ENCODE measurements at places on chromosomes 11 and 22.

- DNase-seq: no peak
These were observed 15.5 kb upstream of the TMPRSS5 start for GRCh38 chr11:113721462-113722066.

GRCh38 chr11:78909386-78909785 is 334.7 kb upstream of the NARS2 start:
- no peak for DNase-seq

GRCh38 chr11:47516155-47516554 is 36.8 kb downstream of the CELF1 start:
- DNase-seq: no peak

GRCh38 chr22:37762389-37762836 is 45.3 kb upstream of the GCAT start:
- DNase-seq: no peak

- no peak for DNase-seq
These were observed 41.4 kb upstream of the ST14 start for GRCh38 chr11:130118165-130118564.

GRCh38 chr11:210803-211180 is 3.3 kb downstream of the RIC8A start:
- DNase-seq: no peak

- no peak for DNase-seq
These were observed 26.3 kb downstream of the PRCP start for GRCh38 chr11:82873919-82874333.

GRCh38 chr11:65954771-65955170 is 6.8 kb upstream of the SART1 start:
- no peak for DNase-seq

DNA sequence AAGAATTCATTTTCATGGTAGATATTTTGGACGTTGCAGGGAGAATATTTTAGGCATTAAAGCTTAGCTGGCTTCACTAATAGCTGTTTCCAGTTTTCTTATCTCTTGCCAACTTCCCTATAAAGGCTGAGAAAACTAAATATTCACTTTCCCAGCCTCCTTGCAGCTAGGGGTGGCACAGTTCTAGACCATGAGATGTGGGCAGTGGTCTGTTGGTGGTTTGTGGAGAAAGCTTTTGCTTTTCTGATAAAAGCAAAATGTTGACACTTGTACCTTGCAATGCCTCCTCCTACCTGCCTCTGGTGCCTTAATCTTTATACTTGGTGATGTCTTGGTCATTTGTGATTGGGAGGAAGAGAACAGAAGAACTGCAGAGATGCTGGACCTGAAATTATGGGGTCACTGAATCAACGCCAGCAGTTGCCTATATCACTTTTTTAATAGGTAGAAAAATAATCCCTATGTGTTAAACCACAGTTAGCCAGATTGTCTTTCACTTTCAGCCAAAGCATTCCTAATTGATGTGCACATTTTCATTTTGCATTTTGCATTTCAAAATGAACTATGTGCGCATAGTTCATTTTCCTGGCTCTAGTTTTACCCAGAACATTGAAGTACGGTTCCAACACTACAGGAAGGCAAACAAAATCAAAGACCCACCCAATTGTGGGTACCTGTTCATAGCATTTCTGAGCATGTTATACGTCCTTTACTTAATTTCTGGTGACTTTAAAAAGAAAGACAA is 24.9 kb upstream of the ABTB2 start:
- no peak for DNase-seq

DNA sequence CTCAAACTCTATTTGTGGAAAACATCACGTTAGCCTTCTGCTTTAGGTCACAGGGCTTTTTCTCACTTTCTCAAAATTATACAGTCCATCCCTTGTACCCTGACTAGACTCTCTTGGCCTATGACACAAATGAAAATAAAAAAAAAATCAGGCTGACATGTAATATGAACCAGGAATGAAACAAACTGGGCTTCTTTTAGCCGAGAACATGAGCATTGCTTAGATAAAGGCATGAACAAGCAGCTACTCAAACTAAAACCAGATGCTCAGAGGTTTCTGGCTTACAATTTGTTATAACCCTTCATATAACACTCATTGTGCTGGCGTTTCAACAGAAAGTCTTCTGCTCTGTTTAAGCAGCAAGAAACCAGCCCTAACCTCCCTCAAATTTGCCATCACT is 265.5 kb upstream of the NARS2 start:
- DNase-seq: peak; percentile 85

DNA sequence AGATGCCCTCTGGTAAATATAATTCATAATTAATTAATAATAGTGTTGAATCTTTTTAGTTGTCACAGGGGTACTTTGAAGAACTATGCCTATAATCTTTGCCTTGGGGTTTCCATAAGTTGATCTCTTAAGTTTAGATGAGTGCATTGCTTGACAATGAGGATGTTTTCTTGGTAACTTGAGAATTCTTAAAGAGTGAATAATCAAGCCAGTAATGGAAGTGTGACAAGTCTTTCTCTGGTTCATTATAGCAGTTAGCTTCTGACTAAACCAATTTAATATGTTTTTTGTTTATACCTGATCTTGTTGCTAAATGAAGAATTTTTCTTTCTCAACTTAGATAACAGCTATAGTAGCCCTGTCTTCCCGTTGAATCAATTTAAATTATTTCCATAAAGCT is 46.2 kb downstream of the ATXN10 start:
- no peak for DNase-seq

DNA sequence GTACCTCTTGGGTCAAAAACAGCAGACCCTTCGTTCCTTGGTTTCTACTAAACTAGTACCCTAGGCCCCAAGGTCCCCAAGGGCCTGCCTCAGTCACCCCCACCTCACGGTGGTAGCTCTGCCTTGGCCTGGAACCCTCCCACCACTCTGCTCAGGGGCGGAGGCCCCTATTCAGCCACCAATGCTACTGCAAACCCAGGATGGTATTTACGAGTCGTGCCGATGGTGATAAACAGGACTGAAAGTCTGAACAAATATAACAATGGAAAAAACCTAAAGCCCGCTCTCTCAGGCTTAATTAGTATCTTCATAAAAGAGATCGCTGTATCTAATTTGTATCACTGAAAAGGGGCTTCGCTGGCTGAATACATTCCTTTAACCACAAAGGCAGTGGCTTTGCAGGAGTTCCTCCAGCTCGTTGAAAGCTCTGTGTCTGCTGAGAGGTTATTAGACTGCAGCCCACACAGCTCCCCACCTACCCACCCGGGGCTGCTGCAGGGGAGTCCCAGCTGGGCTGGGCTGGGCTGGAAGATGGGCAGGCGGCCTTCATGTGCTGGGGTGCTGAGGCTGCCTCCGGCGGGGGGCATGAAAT is 15.2 kb downstream of the SHISAL1 start:
- DNase-seq: no peak

- DNase-seq: no peak
These were observed 9.3 kb downstream of the TSPO start for GRCh38 chr22:43160497-43161126.

- DNase-seq: no peak
These were observed 85.1 kb downstream of the BARX2 start for GRCh38 chr11:129460714-129461113.

GRCh38 chr22:49106842-49107152 is 720.9 kb downstream of the BRD1 start:
- DNase-seq: no peak

GRCh38 chr11:11313426-11313825 is 39.6 kb downstream of the CSNK2A3 start:
- DNase-seq: peak; percentile 12

DNA sequence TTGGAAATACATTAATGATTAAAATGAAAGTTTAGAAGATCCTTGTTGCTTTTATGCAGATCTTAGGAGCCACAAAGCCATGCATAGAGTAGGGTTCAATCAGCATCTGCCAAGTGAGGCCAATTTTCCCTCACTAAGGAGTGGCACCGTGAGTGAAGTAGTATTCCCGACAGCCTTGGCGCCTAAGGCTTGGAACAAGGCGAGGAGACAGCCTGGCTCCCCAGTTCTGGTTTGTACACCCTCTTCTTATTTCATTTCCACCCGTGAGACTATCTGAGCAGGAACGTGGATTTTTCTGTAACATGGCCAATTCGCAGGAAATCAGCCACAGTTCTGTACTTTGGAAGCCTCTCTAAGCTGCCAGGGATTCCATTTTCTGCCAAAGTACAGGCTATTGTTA is 22.6 kb downstream of the FADS2 start:
- no peak for DNase-seq

- DNase-seq: peak; percentile 3
These were observed 13.2 kb upstream of the OR4C12 start for GRCh38 chr11:49995565-49995964.

GRCh38 chr11:69671734-69672465 is 3.3 kb downstream of the LTO1 start:
- no peak for DNase-seq

DNA sequence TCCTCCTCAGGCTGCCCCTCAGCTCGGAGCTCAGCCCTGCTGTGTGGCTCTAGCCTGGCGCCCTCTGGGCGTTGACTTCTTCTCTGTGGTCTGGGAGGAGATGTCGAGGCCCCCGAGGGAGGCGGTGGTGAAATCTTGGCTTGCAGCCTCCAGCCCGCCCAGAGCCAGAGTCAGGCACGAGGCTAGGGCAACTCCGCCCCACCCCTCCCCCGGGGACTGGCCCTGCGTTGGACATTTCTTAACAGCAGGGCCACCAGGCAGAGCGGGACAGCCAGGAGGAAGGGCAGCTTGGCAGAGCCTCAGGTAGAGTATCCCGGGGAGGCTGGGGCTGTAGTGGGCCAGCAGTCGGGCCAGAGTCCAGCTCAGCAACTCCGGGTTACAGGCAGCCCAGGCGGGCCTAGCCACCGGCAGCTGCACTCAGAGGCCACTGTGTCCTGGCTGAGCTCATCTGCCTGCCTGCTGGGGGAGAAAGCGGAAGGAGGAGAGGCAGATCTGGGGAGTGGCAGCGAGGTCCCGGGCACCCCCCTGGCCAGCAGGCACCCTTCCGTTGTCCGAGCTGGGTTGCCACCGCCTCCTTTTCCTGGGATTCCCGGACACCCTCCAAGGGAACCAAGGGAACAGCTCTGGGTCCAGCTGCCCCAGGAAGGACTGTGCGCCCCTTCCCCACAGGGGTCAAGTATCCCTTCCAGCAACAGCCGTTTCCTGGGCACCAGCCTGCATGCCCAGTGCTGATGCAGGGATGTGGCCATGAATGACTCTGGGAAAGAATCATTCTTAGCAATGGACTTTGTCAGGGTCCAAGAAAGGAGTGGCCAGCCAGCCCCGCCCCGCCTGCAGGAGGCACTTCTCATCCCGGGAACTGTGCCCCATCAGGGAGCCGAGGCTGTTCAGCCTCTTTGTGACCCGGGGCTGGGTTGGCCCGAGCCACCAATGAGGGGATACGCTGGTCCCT is at the start of gene ALDH3B1:
ALDH3B1 (plus strand) TSS at position 238 of the 952 bp plus-strand sequence. CDS start 4,971 bp downstream, outside the sequence.
- DNase-seq: peak; percentile 78

- DNase-seq: no peak
These were observed 67.8 kb upstream of the LIN7C start for GRCh38 chr11:27574342-27574741.

- DNase-seq: no peak
These were observed 5.6 kb upstream of the KCTD17 start for GRCh38 chr22:37045958-37046357.

- DNase-seq: no peak
These were observed 53.5 kb downstream of the OTOG start for GRCh38 chr11:17600316-17601255.

DNA sequence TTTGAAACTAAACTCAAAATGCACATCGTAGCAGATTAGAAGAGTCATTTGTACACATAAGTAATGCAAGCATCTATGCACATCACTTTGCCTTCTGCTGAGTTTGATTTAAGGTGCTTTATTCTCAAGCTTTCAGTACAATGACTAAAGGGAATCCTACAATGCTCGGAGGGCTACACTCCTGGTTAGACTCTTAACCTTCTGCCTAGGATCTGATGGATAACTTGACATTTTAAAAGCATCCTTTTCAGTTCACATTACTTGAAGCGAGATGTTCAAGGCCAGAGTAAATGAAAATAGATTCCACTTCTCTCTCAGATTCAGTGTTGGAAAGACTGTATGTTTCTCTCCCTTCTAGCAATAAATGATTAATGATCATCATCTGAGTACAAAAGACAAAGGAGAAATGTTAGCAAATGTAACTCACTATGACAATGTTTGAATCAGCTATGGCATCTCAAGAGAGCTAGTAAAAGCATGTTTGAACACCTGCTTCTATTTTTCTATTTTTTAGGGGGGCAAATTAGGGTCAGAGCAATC is 259.2 kb upstream of the ANO3 start:
- DNase-seq: no peak

GRCh38 chr11:21893565-21893867 is 299.4 kb upstream of the ANO5 start:
- DNase-seq: no peak

DNA sequence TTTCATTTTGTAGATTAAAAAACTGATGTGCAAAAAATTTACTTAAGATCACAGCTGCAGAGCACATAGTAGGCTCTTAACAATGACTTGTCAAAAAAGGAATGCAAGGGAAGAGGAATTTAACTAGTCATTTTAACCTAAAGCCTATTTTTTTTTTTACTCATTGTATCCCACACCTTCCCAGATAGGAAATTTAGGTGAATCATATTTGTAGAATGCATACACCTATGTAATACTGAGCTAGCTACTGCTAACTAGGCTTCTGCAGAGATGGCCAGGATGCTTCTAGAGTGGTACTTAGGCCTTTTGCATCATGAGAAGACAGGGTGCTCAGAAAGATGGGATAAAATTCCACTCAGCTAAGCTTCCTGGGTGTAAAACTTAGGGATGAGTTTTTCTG is 387.3 kb downstream of the AASDHPPT start:
- DNase-seq: no peak

DNA sequence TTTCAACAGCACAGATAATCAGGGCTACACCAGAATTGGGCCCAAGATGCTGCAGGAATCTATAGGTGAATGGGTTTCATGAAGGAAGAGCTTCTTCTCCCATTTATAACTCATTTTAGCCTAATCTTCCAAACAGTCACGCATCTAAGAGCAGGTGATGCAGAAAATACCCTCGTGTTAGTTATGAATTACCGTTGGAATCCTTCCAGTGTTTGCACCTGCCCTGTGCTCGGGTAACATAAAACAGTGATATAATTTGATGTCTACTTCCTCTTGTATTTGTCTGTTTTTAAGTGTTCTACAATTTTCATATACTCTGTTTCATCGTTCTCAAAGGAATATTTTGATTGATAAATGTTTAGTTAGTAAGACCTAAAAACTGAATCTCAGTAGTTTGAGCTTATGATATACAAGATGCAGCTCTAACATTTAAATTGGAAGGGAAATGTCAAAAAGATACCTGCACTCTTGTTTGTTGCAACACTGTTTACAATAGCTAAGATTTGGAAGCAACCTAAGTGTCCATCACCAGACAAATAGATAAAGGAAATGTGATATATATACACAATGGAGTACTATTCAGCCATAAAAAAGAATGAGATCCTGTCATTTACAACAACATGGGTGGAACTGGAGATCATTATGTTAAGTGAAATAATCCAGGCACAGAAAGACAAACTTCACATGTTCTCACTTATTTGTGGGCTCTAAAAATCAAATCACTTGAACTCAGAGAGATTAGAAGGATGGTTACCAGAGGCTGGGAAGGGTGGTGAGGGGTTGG is 42.1 kb downstream of the PPARA start:
- no peak for DNase-seq
